Activated CD4-positive, alpha-beta memory T cell treated with anti-CD3 and anti-CD28 coated beads for 36 hours (primary cell): ENCODE measurements at places on chromosomes 5 and 9. TPM values are rescaled to one million over a fixed set of nuclear protein-coding genes. Genes with fewer than 3 reads are reported as not detected.

DNA sequence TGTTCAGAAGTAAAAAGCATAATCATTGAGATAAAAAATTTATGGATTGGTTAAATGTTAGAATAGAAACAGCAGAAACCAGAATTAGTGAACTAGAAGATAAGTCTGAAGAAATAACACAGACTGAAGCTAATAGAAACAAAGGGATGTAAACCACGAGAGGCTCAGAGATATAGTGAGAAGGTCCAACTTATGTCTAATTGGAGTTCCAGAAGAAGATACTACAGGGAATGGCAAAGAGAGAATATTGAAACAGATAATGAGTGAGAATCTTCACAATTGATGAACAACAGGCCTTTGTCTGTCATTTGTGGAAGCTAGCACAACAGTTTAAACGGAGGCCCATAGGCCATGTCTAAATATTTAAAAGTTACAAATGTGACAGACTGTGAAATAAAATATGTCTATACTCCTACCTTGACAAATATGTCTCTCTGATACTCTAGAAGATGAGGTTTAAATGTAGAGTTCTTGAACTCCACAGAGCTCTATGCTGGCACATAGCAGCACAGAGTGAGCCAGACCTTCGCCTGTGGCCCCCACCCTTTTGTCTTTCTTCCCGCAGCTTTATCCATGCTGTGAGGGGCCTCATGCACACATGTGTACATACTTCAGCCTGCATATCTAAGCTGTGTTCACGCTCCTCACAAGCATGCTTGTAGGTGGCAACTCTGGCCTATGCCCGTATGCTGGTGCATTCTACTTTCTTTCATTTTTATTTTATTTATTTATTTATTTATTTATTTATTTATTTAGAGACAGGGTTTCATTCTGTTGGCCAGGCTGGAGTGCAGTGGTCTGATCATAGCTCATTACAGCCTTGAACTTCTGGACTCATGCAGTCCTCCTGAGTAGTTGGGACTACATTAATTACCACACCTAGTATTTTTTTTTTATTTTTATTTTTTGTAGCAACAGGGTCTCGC lies 45.0 kb upstream of the ABL1 start:
- no peaks in the 10 kb centered on the region for H3K4me1 ChIP-seq
- no peak overlapping the region for H3K4me3 ChIP-seq
- no peak overlapping the region for H3K27ac ChIP-seq
- H3K27me3 ChIP-seq: no peaks in the 10 kb centered on the region

BOD1 gene
- total RNA-seq: 28.6 TPM

DNA sequence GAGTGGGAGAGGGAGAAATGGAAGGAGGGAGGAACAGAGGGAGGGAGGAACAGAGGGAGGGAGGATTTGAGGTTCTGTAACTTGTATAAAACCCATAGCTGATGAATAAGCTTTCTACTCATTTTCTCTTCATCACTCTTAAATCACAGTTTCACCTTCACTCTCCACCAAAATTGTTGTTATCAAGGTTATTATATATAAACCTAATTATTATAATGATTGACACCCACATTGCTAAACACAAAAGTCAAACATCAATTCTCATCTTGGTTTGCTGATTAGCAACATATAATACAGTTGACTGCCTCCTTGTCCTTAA lies 229.0 kb upstream of the PAPPA start:
- H3K27ac ChIP-seq: no peak overlapping the region
- H3K27me3 ChIP-seq: no peaks in the 10 kb centered on the region
- H3K4me1 ChIP-seq: no peaks in the 10 kb centered on the region
- DNase-seq: no peak
- no peak overlapping the region for H3K4me3 ChIP-seq

DNA sequence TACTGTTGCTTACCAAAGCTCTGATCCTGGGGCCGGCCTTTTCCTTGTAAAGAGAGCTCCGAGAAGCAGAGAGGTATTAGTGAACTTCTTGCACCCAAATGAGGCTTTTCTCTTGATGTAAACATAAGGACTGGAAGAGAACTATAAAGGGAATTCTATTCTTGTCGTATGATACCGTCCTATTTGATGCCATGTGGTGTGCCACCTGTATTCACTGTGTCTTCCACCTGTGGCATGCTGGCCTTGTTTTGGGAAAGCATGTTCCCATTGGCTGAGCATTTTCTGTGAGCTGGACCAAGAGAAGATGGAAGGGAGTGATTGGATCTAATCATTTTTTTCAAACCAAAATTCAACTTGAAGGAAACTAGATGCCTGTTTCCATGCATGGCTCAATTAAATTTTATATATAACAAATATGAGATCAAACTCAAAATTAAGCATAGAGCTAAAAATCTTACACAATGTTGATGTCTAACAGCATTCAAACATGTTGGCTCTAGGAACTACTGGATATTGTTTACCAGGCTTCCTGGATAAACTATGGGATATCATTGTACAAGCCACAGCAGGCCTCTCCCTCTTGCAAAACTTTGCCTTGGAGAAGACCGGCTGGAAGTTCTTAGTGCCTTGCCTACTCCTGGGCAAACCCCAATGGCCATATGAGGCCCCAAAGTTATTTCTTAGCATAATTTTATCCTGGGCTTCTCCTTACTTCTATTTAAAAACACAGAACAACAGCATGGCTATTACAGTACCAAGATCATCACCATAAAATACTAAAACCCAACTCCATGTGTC lies 115.3 kb downstream of the TSSK1B start:
- H3K27ac ChIP-seq: no peak overlapping the region
- H3K4me1 ChIP-seq: no peaks in the 10 kb centered on the region
- H3K27me3 ChIP-seq: no peaks in the 10 kb centered on the region
- H3K36me3 ChIP-seq: no peaks in the 10 kb centered on the region
- H3K4me3 ChIP-seq: no peak overlapping the region
- no peak for DNase-seq

- no peaks in the 10 kb centered on the region for H3K27me3 ChIP-seq
- H3K27ac ChIP-seq: no peak overlapping the region
- peak; percentile 11 for DNase-seq
- H3K4me3 ChIP-seq: peak overlapping the region; percentile 67
- H3K36me3 ChIP-seq: peaks cover 4% of the 10 kb centered on the region
Measured at GRCh38 chr5:37208883-37209797, 40.0 kb downstream of the CPLANE1 start.

ACOT12 gene
- not detected for total RNA-seq

PCDHB16 gene
- total RNA-seq: not detected

DNA sequence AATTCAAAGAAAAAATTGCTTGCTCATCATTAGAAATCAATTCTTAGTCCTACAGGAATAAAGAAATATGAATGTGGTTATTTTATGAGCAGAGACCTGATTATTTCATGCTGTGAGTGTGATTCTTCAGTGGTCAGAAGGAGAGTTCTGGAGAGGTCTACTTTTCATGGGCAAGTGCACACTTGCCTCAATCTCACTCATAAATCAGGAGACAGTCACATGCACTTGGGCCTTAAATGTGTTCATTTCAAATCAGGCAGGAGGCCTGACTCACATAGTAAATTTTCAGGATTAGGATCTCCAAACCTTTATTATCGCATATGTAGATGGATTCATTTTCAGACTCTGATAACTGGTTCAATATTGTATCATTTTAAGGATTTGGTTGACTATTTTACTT lies 323.2 kb upstream of the CCNH start:
- H3K4me1 ChIP-seq: no peaks in the 10 kb centered on the region
- H3K27me3 ChIP-seq: no peaks in the 10 kb centered on the region
- H3K27ac ChIP-seq: no peak overlapping the region

FST gene
- 0.36 TPM for total RNA-seq

DNA sequence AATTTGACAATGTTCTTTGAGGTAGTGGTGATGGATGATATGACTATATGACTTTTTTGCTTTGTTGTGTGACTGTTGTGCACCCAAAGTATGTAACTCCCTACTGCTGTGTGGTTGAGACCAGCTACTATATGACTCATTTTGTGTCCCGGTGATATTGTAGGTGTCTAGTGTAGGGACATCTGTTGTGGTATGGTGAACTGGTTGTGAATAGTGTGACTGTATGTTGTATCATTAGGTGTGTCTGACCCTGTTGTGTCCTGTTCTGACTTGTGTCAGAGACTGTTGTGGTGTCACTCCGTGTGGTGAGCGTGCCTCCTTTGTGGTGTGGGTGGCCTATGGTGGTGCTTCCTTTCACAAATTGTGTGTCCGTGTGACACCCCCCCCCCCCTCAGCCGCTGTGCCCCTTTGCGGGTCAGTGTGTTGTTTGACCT lies 11.2 kb upstream of the CXXC5 start:
- H3K36me3 ChIP-seq: peaks cover 4% of the 10 kb centered on the region
- H3K27ac ChIP-seq: peak overlapping the region; percentile 65
- H3K4me3 ChIP-seq: peak overlapping the region; percentile 24
- DNase-seq: peak; percentile 77

DNA sequence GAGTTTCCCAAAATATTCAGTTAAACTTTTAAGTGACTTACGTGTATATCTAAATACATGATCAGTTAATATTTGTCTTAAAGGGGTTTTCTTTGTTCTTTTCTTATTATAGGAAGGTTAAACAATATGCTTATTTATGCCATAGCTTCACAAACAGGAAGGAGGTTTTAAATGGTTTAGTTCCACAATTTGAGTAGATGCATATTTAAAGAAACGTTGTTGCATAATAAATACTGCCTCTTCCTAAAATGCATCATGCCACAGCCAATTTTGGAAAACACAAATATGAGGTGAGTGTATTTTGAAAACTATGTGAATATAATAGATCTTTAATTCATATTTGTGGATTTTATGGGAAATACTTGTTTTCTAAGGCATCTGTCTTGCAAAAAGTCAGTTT lies 2.5 kb upstream of the ADRB2 start:
- H3K27me3 ChIP-seq: peaks cover 9% of the 10 kb centered on the region
- no peak overlapping the region for H3K4me3 ChIP-seq
- no peaks in the 10 kb centered on the region for H3K36me3 ChIP-seq
- H3K27ac ChIP-seq: no peak overlapping the region

DNA sequence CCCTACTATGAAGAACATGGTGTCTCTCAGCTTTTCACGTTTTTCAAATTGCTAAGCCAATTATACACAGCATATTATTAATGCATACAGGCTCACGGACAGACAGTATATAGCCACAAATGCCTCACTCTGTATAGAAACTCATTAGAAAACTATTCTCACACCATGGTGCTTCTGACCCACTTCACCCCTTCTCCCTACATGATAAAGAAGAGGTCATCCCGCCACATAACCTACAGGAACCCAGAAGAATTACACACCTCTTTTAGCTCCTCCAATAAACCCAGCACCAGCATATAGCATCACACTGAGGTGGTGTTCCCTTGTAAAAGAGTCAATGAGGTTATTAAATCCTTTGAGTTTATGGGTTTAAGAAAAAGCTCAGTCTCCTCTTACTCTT lies 5.6 kb downstream of the TLE1 start:
- no peak overlapping the region for H3K4me3 ChIP-seq
- DNase-seq: no peak
- no peaks in the 10 kb centered on the region for H3K36me3 ChIP-seq

GRCh38 chr5:126395198-126395597 lies 28.0 kb upstream of the GRAMD2B start:
- DNase-seq: no peak
- no peaks in the 10 kb centered on the region for H3K4me1 ChIP-seq
- no peaks in the 10 kb centered on the region for H3K36me3 ChIP-seq
- H3K27ac ChIP-seq: no peak overlapping the region

SUSD3 gene
- total RNA-seq: 67.0 TPM

FBP2 gene
- not detected for total RNA-seq

PROB1 gene
- 3.9 TPM for total RNA-seq

GRCh38 chr9:23343226-23343625 lies 482.8 kb downstream of the ELAVL2 start:
- no peak overlapping the region for H3K27ac ChIP-seq
- no peaks in the 10 kb centered on the region for H3K36me3 ChIP-seq
- no peak overlapping the region for H3K4me3 ChIP-seq
- H3K4me1 ChIP-seq: no peaks in the 10 kb centered on the region
- no peaks in the 10 kb centered on the region for H3K27me3 ChIP-seq
- no peak for DNase-seq

GRCh38 chr9:112502175-112502946 lies 15.7 kb downstream of the KIAA1958 start:
- H3K27ac ChIP-seq: no peak overlapping the region
- no peaks in the 10 kb centered on the region for H3K36me3 ChIP-seq
- H3K27me3 ChIP-seq: no peaks in the 10 kb centered on the region
- no peak for DNase-seq
- no peak overlapping the region for H3K4me3 ChIP-seq

CNTLN gene
- 0.36 TPM for total RNA-seq

- no peak for DNase-seq
- peaks cover 4% of the 10 kb centered on the region for H3K36me3 ChIP-seq
- H3K4me3 ChIP-seq: no peak overlapping the region
Measured at GRCh38 chr9:77999231-77999631, 32.4 kb downstream of the GNAQ start.

DNA sequence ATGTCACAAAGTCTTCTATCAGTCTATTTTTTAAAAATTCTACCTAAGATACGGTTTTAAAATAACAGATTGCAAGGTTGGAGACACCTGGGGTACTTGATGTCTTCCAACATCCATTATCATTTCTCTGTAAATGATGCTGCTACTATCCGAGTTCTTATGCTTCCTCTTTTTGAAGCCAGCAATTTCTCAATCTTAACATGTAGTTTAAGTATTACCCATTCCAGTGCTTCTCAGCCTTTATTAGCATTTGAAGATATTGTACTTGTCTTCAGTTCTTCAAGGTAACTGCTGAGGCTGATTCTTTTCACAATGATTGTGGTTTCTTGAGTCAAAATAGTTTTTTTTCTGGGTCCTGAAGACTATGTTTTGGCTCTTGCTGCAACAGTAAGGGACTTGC lies 96.4 kb upstream of the SELENOP start:
- peak overlapping the region; percentile 82 for H3K4me3 ChIP-seq
- H3K4me1 ChIP-seq: peaks cover 10% of the 10 kb centered on the region
- no peak overlapping the region for H3K27ac ChIP-seq
- DNase-seq: no peak
- H3K36me3 ChIP-seq: peaks cover 2% of the 10 kb centered on the region
- peaks cover 10% of the 10 kb centered on the region for H3K27me3 ChIP-seq
